ENCODE measurements at places on chromosomes 5 and 9. TPM values are rescaled to one million over a fixed set of nuclear protein-coding genes. Genes with fewer than 3 reads are reported as not detected.
A peak's percentile ranks its signal among the peaks of the same experiment; 100 is the strongest.

Gene LVRN
- 8.4 TPM for polyA plus RNA-seq

Gene ANKRD31
- polyA plus RNA-seq: not detected

Gene GEMIN5
- polyA plus RNA-seq: 0.92 TPM

Gene GABRG2
- polyA plus RNA-seq: 0.47 TPM

Gene CCDC180
- polyA plus RNA-seq: 3.5 TPM

- peak; percentile 74 for DNase-seq
Observed at GRCh38 chr5:172175263-172175719, 12.7 kb downstream of the STK10 start.

- no peak for DNase-seq
Observed at GRCh38 chr5:172870715-172871461, 36.8 kb downstream of the ERGIC1 start.

GRCh38 chr9:84966876-84967830 is 297.6 kb downstream of the NTRK2 start:
- no peak for DNase-seq

DNA sequence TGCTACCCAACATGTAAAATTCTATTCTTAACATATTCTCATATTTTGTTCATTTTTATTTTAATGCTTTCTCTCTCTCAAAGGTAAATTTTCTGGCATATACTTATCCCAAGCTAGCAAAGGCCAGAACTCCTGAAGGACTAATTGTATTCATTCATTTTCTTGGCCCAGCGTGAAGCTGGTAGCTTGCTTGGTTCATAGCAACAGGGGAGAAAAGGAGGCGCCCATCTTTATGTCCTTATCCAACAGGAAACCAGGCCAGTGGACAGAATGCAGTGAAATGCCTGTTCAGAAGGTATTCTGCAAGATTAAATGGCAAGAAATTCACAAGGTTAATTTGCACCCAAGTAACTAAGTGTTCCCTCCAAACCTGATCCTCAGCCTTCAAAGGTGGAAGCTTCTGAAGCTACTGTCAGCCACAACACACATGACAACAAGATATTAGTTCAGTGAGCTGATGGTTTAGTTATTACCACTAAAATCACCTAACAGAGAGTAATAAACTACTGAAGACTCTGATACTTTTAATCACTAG is 5.6 kb downstream of the EFNA5 start:
- no peak for DNase-seq

DNA sequence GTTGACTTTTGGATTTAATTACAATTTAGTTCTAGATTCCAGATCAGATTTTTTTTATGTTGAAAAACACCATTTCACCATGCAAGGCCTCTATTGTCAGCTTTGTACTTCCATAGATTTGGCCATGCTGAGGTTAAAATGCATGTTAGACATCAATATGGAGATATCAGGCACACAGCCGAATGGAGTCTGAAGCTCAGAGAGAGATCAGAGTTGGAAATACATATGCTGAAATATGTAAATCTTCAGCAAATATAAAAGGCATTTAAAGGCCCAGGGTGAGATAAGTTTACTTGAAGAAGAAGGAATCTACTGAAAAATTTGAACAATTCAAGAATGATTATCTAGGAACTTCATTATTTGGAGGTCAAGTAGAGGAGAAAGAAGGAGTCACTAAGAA is 139.6 kb downstream of the CHSY3 start:
- no peak for DNase-seq

- DNase-seq: no peak
Observed at GRCh38 chr5:130237721-130238120, 333.5 kb downstream of the CHSY3 start.

DNA sequence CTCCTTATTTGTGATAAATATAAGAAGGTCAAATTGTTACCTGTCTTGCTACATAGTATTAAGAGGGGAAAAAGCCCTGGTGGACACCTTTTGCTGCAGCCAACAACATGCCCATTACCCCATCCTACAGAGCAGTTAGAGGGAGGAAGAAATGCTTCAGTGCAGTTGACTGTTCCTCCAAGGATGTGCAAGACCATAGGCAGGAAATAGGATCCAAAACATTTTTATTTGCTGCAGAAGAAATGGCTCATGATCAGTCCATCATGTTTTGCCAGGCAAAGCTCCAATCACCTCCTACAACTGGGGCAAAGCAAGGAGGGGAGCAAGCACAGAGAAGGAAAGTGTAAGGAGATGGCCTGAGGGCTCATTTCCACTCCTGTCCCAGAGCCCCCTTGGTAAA is 399.1 kb upstream of the PIK3R1 start:
- DNase-seq: no peak

- DNase-seq: no peak
Observed at GRCh38 chr9:85223506-85224125, 518.1 kb downstream of the AGTPBP1 start.

GRCh38 chr9:113387560-113388230 is 10.9 kb upstream of the HDHD3 start:
- DNase-seq: no peak

- DNase-seq: no peak
Observed at GRCh38 chr9:93500571-93501298, 47.4 kb upstream of the FAM120AOS start.

GRCh38 chr9:115300874-115301273 is 182.9 kb upstream of the TNC start:
- DNase-seq: no peak

DNA sequence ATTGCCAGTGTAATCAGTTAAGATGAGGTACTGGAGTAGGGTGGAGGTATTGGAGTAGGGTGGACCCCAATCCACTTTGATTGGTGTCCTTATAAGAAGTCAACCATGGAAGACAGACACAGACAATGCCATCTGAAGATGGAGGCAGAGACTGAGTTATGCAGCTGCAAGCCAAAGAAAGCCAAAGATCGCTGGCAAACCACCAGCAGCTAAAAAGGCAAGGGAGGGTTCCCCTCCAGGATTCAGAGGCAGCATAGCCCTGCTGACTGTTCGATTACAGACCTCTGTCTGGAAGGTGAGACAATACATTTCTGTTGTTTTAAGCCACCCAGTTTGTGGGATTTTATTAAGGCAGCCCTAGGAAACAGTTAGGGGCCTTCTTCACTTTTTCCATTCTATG is 30.5 kb upstream of the CKMT2 start:
- no peak for DNase-seq

DNA sequence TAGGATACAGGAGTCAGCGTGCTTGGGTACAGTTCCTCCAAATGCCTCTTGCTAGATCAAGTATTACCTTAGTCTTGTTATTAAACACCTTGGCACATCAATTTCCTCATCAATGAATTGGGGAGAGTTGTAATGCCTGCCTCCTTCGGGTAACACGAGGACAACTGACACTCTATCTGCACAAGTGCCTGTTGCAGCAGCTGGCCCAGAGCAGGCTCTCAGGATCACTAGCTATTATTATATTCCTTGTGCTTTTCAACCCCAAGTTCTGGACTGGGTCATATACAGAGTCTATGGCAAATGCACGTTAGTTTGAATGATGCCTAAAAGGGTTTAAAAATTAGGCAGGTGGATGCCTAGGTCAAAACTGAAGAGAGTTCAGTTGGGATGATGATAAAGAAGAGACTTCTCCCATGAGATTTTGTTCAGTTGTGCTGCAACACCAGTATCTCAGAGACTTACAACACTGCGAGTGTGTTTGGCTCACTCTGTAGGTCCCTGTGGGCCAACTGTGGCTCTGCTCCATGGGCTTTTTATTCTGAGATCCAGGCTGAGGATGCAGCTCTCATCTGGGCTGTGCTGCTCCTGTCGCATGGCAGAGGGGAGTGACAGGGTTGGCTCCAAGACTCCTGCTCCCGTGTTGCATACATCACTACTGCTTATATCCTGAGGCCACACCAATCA is 41.1 kb upstream of the TEX48 start:
- DNase-seq: no peak

DNA sequence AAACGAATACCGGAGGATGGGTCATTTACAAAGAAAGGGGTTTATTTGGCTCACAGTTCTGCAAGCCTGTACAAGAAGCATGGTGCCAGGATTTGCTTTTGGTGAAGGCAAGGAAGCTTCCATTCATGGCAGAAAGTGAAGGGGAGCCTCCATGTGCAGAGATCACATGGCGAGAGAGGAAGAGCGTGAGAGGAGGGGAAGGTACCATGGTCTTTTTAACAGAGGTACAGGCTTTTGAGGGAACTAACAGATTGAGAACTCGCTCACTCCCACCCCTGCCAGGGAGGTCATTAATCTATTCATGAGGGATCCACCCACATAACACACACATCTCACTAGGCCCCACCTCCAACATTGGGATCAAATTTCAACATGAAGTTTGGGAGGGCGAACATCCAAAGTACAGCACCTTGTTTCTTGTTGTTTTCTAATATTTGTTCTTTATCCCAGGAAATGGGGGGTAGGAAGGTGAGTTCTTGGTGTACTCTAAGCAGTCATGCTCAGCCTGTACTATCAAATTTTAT is 18.5 kb downstream of the TMC1 start:
- DNase-seq: no peak

- DNase-seq: no peak
Observed at GRCh38 chr5:124156415-124156996, 589.9 kb downstream of the ZNF608 start.

DNA sequence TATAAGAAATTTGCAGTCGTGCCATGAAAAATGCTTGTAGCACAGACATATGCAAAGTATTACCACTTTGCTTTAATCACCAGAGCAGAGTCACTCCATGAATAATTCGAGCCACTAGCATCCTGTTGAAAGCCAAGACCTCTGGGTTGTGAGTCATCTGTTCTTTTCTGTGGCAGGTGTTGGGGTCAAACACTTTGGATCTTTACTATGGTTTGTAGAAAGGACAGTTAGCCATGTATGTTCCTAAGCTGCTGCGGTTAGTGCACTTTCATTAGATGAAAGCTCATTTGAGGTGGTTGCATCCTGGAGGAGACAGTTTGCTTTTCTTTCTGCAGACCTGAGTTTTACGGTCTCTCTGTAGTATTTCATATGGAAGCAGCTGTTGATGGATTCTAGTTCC is 223.7 kb downstream of the DMRT2 start:
- no peak for DNase-seq

DNA sequence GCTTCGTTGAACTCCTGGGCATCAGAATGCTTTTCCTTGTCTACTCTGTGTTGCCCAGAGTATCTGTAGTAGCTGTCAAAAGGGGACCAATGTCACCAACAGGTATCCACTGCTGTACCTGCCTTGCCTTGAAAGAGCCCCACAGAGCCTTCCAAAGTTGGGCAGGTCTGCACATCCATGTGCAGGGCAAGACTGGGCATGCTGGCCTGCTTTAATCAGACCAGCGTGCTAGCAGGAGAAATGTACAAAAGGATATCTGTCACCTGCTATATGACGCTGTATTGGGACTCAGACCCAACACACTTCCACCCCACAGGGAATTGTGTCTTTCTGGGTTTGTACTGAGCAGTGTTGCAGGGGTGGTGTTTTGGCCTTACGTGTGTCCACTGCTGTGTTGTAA is 11.9 kb downstream of the DELE1 start:
- no peak for DNase-seq

GRCh38 chr5:58201922-58202648 is 257.8 kb downstream of the PLK2 start:
- DNase-seq: no peak

DNA sequence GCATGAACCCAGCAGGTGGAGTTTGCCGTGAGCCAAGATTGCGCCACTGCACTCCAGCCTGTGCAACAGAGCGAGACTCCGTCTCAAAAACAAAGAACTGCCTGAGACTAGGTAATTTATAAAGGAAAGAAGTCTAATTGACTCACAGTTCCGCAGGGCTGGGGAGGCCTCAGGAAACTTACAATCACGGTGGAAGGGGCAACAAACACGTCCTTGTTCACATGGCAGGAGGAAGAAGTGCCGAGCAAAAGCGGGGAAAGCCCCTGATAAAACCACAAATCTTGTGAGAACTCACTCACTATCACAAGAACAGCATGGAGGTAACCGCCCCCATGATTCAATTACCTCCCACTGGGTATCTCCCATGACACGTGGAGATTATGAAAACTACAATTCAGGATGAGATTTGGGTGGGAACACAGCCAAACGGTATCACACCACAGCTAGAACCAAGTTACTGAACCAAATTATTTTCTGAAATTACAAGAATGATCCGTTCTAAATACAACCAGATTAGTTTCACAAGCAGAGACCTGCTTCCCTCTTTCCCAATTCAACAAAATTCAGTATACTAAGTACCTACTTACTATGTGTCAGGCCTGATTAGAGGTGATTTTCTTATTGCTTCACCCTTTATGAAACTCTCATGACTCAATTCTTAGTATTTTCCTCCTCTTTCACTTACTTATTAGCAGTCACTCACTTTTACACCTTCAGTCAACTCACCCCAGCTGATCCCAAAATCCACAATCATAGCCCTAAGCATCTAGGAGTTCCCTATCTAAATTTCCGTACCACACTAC is 8.4 kb downstream of the UBTD2 start:
- DNase-seq: no peak
